ENCODE measurements at places on chromosomes 13 and 19.

DNA sequence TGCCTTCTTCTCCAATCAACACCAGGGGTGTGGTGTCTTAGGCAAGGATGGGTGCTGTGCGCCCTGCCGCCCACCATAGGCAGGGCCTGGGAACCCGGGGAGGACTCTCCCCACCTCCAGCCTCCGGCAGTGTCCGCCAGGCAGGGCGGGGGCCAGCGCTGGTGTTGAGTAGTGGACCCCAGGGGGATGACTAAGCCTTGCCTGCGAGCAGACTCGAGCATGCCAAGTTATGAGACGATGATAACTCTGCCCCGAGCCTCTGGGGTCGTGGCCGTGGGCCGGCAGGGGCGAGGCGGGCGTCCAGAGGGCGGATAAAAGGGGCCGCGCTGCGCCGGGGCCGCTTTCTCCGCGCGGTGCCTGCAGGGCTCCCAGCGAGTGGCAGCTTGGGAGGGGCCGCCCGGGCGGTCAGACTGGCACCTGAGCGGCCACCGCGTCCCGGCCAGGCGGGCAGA is at the start of gene MEDAG:
Gene MEDAG, plus strand, starts transcription at position 340 of the 452 bp plus-strand sequence. CDS start 245 bp downstream, outside the sequence.
- no peak for DNase-seq

DNA sequence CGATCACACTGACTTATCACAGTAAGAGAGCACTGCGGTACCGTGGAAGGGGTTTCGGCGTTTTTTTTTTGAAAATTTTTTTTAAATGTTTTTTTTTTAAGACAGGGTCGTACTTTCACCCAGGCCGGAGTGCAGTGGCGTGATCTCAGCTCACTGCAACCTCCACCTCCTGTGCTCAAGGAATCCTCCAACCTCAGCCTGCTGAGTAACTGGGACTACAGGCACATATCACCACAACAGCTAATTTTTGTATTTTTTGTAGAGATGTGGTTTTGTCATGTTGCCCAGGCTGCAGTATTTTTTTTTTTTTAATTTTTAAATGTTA is 19.0 kb downstream of the LTBP4 start:
- no peak for DNase-seq

DNA sequence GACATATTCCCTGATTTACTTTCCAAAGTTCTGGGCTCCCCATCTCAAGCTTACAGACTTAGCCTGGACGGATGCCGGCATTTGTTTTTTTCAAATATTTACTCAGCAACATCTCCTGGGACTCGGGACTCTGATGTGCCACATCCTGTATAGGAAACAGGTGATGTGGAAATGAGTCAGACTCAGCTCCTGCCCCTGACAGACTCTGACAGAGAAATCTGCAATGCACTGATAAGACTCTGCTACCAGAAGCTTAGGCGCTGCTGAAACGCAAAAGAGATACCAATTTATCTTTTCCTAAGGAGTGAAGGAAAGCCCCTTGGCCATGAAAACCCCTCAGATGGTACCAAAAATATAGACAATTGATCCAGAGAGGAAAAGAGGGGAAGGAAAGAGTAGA is 16.2 kb downstream of the LAIR2 start:
- no peak for DNase-seq

- DNase-seq: no peak
Observed at GRCh38 chr19:34482380-34483250, 1.1 kb downstream of the WTIP start.

DNA sequence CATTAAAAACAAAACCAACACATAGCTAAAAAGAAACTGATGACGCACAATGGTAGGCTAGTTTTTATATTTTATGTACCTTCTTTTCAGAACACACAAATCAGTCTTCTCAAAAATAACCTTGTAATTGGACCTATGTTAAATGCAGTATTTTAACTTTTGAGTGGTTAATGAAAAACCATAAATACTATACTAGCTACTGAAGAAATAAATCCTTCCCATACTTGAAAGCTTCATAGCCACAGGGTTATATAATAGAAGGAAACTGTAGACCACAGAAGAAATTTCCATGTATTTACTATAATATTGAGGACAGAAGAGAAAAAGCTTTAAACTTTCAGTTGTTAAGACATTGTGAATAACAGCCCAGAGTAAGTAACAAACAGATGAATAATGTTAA is 1094.3 kb upstream of the SLC10A2 start:
- no peak for DNase-seq

GRCh38 chr13:111853721-111854120 is 213.2 kb upstream of the SOX1 start:
- no peak for DNase-seq

GRCh38 chr13:27427641-27428040 is 3.2 kb downstream of the GTF3A start:
- no peak for DNase-seq

GRCh38 chr13:75136151-75136550 is 345.8 kb downstream of the TBC1D4 start:
- no peak for DNase-seq

DNA sequence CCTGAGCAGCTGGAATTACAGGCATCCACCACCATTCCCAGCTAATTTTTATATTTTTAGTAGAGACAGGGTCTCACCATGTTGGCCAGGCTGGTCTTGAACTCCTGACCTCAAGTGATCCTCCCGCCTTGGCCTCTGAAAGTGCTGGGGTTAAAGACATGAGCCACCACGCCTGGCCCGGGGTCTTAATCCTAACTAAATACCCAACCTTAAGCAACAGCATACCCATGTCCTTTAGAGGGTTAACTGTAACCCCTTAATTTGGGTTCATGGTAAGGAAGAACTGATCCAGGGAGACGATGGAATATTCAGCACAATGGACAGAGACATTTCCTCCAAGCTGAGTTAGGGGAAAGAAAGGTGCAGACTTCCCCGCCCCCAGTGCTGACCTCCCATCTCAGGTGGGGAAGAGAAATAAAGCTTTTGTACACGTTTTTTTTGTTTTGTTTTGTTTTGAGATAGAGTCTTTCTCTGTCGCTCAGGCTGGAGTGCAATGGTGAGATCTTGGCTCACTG is 8.7 kb upstream of the GALP start:
- DNase-seq: no peak

GRCh38 chr13:98997738-98998641 is 20.1 kb upstream of the DOCK9 start:
- no peak for DNase-seq

- no peak for DNase-seq
Observed at GRCh38 chr13:80508031-80508430, 167.1 kb upstream of the SPRY2 start.

GRCh38 chr13:100490692-100491091 is 97.9 kb downstream of the GGACT start:
- no peak for DNase-seq

- no peak for DNase-seq
Observed at GRCh38 chr13:44365008-44365407, 8.6 kb upstream of the SERP2 start.

DNA sequence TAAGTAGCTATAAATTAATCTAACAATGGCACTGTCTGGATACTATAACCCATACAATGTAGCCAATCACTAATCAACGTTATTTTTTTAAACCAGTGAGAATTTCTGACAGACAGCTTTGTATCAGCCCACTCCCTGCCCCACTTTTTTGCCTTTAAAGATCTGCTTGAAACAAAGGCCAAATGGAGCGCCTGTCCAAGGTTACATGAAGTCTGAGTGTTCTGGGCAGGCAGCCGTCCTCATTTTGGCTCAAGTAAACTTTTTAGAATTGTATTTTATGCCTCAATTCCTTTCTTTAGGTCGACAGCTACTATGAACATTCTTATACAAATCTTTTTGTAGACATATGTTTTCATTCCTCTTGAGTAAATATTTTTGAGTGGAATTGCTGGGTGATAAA is 6.2 kb downstream of the IFT88 start:
- no peak for DNase-seq

DNA sequence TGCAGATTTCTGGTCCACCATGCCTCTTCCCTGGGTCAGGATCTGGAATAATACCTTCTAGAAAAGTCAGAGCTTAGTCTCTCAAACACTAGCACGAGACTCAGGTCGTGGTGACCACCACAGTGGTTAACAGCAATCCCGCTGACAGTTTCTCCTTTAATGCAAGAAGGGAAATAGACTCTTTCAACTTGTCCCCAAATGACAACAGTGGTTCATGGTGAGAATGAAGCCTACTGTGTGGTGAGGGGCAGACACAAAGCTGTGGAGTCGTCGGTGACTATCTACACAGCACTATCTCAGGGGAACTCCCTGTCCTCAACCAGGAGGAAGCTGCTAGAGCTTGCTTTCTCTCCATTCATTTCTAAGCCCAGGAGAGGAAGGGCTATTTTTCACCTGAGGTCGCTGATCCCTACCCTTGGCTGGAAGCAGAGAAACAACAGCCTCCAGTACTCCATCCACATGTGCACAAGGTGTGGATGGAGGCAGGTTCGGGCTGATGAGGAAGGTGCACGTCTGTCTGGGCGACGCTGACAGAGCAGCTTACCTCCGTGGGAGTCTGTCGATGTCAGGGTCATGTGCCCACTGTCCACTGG is 72.4 kb downstream of the STK24 start:
- DNase-seq: no peak

DNA sequence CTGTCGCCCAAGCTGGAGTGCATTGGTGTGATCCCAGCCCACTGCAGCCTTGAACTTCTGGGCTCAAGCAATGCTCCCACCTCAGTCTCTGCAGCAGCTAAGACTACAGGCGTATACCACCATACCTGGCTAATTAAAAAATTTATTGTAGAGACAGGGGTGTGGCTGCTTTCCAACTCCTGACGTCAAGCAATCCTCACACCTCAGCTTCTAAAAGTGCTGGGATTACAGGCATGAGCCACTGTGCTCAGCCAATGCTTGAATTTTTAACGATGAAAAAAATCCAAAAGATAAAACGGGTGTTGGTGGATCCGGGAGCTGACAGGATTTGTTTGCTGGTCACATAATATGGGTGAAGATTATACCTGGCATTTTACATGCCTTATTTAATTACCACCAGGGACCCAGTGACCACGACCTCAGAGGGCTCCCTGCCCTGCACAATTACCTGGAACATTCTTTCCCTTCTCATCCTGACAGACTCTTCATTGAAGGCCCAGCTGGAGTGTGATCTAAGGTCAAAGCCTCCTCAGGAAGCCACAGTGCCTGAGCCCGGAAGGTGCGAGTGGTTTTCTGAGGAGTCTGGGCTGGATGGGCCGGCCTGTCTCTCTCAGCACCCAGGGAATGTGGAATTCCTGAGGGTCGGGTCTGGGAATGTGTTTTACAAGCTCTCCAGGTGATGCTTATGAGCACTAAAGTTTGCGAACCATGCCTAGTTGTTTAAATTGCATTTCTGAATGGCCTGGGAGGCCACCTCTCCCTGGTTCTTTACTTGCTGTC is 193.3 kb downstream of the USP12 start:
- no peak for DNase-seq

DNA sequence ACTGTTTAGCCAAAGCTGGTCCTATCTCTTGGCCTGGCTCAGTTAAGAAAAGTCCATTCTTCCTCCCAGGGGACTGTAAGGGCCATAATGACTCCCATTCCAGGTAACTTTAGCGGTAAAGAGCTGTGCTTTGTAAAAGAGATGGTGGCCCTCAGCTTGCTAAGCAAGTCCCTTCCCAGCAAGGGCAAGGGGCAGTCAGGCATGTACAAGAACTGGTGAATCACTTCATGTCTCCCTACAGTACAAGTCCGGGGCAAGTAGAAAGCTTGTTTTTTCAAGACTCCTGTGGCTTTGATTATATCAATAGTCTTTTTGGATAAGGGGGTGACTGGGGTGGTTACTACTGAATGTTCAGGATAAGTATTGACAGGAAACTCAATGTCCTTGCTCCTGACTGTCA is 88.9 kb downstream of the SLC25A15 start:
- DNase-seq: no peak

DNA sequence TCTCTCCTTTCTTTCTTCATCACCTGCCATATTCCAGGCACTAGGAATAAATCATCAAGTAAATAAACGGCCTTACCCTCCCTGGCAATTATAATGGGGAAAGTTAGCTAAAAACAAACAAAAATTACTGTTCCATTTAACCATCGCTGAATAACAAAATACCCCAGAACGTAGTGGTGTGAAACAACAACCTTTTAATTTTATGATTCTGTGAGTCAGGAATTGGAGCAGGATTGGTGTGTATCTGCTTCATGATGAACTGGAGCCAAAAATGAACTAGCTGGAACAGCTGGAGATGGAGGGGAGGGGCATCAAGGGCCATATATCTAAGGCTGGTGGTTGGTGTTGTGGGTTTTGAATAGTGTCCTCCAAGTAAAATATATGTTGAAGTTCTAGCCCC is 3.7 kb upstream of the CADM4 start:
- no peak for DNase-seq

DNA sequence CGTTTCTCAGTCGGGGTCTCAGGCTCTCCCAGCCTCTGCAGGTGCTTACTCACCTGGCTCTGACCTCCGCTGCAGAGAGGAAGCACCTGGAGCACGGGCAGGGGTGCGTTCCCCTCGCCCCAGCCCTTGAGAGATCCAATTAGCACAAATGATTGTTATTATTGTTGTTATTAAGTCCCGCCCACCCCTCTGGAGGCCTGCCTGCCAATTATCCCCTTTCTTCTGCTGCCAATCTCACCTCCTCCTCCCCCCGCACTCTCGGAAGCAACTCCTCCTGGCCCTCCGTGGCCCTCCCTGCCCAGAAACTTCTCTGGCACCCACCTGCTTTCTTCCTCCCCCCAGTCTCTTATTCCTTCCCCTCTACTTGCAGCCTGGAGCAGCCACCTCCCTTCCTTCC is 8.8 kb downstream of the ZNF787 start:
- DNase-seq: no peak

GRCh38 chr19:19547674-19548336 is 9.7 kb downstream of the CILP2 start:
- DNase-seq: no peak

DNA sequence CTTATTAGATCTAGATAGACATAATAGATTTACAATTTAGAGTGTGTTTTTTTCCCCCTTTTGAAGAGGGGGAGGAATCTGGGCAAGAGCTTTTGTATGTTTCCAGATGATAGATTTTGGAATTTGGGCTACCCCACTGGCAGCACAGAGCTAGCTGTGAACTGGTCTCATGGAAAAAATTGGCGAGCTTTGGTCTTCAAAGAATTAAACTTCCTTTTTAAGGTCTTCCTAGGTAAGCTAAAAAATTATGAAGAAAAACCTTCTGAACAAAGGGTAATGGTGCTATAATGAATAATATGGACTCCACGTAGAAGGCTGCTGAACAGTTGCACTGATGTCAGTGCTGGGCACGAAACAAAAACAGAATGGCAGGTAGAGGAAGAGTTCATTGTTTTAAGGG is 109.3 kb downstream of the ZIC5 start:
- DNase-seq: no peak

GRCh38 chr13:113628291-113629270 is 29.4 kb downstream of the ATP4B start:
- no peak for DNase-seq

- DNase-seq: no peak
Observed at GRCh38 chr19:3353493-3353892, 12.9 kb upstream of the NFIC start.

DNA sequence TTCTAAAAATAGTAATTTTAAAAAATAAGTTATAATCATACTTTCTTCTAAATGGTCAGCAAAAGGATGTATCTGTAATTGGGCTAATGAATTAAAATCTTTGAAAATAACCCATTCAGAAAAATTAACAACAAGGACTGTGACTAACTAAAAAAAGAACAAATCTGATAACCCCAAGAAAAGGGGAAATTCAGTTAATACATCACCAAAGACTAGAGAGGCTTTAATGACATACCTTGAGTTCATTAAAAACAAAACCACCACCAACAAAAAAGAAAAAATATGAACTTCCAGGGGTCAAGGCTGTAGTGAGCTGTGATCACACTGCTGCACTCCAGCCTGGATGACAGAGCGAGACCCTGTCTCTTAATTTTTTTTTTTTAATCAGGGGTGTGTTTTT is 121.8 kb downstream of the TBC1D4 start:
- no peak for DNase-seq

Measured in stimulated activated CD8-positive, alpha-beta memory T cell treated with anti-CD3 and anti-CD28 coated beads, Interleukin-4, amount 100 ng/mL, for 1 hour (primary cell).